ENCODE measurements at places on chromosomes 5 and 9.

DNA sequence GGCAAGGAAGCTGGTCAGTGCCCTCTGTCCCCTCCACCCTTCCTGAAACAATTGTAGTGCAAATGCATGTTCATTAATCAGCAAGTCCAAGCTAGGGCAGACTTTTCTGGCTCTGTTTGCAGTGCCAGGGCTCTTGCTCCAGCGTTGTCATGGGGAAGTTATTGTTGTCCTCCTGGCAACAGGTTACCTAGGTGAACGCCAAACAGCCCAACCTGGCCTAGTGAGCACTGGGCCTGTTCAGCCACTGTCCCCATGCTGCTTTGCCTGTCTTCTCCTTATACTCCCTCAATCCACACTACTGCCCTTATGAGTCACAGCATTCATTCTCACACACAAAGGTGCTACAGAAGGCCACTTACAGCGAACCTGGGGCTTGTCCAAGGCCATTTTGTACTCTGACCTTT lies 34.5 kb upstream of the GLIS3 start:
- DNase-seq: no peak

DNA sequence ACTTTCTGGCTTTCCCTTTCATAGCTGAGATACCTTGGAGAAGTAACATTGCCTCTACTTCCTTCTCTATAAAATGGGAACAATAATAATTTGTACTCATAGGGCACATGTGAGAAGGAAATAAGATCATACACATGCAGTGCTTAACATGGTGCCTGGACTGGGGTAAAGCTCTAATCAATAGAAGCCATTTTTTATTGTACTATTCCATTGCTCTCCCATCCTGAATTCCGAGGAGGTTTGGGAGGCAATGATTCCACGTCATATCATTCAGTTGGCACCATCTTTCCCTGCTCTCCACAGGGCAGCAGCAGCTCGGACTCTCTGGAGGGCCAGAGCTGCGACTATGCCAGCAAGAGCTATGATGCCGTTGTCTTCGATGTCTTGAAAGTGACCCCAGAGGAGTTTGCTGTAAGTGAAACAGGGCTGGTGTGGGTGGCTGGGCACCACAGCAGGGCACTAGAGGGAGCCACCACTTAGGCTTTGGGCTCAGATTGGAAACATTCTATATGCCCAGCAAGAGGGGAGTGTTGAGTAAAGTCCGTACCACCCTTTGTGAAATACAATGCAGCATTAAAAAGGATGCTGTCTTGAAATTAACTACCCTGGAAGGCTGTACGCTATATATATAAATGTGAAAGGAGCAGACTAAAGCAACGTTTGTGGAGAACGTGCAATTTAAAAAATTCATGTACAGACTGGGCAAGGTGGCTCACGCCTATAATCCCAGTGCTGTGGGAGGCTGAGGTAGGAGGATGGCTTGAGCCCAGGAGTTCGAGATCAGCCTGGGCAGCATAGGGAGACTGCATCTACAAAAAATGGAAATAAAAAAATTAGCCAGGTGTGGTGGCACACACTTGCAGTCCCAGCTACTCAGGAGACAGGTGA lies 51.2 kb downstream of the RALGPS1 start:
- DNase-seq: peak; percentile 47

DNA sequence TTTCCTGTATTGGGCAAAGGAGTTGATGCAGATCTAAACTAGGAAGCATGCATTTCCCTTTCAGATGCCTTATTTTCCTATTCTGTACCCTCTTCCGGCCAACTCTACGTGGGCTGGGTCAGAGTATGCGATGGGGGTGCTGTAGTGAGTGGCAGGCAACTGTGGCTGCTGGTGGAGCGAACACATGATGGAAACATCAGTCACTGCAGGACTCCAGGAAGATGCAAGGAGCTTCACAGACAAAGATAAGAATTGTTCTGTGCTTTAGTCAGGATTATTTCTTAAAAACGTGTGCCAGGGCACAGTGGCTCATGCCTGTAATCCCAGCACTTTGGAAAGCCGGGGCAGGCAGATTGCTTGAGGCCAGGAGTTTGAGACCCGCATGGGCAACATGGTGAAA lies 75.1 kb downstream of the PSAT1 start:
- no peak for DNase-seq

GRCh38 chr9:3980771-3981170 lies 319.1 kb downstream of the GLIS3 start:
- no peak for DNase-seq

GRCh38 chr5:7395432-7395946 lies 449 bp upstream of the ADCY2 start:
- DNase-seq: no peak

- no peak for DNase-seq
These were observed 1.8 kb downstream of the GZMA start for GRCh38 chr5:55104036-55104772.

DNA sequence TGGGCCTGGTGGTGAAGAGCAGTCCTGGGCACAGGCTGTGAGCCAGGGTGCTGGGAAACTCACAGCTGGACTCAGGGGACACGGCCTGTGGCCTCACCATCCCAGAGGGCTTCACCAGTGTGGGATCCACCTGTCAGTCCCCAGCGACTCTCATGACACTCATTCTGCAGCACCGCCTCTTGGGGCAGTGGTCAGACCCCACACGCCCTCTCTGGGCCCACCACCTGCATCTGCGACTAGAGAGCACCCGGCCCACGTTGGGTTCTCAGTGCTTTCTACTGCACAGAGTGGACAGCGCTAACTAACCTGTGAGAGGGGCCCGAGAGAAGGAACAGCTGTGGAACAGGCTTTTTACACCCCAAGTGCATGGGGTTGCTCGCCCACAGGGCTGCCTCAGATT lies 45.8 kb upstream of the GARNL3 start:
- DNase-seq: no peak

GRCh38 chr9:16236311-16236710 lies 634.2 kb downstream of the BNC2 start:
- DNase-seq: no peak

DNA sequence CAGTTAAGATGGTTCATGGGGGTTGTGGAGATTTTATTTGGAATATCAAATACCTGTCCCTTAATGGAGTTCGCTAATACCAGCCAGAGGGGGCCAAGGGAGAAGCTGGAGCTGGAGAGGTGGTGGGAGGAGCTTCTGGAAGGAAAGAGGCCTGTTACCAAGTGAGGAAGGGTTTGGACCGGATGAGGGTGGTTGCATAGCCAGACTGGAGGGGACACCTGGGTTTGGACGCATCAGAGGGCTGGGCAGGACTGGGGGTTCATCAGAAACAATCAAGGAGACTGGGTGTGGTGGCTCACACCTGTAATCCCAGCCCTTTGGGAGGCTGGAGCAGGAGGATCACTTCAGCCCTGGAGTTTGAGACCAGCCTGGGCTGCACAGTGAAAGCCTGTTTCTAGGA lies 111.8 kb upstream of the IER5L start:
- DNase-seq: no peak

DNA sequence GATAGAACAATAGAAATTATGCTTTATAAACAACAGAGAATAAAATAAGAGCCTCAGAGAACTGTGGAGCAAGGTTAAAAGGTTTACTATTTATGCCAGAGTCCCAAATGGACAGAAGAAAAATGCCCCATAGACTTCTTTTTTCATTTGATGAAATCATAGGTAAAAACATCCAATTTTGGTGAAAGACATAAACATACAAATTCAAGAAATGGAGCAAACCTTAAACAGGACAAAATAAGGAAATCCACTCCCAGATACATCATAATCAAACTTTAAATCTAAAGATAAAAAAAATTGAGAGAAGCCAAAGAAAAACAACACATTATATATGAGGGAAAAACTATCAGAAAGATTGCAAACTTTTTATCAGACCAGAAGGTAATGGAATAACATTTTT lies 182.8 kb downstream of the GADD45G start:
- DNase-seq: no peak

GRCh38 chr5:126525630-126526245 lies 69.3 kb downstream of the ALDH7A1 start:
- no peak for DNase-seq

- DNase-seq: no peak
These were observed 36.2 kb downstream of the NEK6 start for GRCh38 chr9:124293718-124294506.

DNA sequence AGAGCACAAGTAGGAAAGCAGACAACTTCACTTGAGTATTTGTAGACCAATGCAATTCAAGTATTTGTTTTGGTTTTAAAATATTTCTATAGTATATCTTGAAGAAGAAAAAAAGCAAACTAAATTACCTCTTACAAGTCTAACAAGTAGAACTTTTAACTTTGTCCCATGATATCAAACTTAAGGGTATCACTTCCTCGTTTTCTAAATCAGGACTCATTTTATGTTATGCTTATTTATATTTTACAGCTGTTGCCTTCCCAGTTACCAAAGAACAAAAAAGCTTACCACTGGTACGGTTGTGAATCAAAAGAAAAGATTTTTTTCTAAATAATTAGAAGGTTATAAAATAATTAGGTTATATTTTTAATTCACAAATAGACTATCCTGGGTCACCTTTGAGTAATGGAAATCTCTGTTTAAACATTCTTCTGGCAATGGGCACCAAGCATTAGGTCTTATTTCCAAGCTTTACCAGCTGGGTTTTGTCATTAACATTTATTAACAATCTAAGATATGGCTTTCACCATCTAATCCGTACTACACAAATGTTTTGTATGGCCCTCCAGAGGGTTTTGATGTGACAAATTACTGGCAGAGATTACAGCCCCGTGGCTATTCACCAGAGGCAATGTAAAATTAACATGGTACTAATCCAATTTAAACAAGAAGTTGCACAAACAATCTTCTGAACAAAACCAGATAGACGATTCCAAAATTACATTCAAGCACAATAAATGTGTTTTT lies 63.6 kb downstream of the CEP120 start:
- no peak for DNase-seq

DNA sequence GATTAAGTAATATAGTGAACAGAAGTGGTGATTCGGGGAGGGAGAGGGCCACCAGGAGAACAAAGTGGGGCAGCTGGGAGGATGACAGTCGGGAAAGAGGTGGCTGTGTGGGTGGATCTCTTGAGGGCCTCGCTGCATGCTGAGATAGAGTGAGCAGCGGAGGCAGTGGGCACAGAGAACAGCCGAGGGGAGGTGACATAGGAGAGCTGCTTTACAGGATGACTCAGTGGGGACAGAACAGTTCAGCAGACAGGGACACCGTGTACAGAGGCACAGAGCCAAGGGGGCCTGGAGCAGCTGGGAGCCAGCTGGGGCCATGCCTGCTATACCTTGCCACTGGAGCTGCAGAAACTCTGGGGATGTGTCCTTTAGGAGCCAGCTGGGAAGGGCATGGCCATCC lies 273.9 kb downstream of the GADD45G start:
- no peak for DNase-seq

DNA sequence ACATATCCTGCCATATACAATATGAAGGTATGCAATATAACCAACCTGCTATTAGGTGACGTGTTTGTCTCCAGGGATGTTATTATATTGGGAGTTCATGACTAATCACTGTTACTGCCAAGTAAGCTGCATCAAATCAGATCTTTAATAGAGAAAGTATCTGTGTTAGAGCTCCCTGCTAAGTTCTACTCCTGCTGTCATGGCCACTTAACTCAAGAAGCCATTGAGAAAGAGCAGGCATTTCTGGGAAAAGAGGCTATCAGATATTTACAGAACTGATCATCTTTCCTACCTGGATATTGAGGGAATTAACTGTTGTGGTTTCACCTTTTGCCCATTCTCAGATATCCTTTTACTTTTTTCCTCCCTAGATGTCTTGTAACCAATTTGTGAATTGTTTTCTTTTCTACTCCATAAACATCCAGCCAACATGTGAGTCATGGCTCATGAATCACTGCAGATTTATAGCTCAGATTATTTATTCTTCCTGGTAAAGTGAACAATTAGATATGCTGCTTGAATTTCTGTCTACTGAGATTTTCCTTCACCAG lies 634.8 kb upstream of the FAM174A start:
- no peak for DNase-seq

GRCh38 chr9:107685901-107686300 lies 196.3 kb upstream of the KLF4 start:
- DNase-seq: no peak

GRCh38 chr9:134670042-134670525 lies 28.5 kb downstream of the COL5A1 start:
- no peak for DNase-seq

DNA sequence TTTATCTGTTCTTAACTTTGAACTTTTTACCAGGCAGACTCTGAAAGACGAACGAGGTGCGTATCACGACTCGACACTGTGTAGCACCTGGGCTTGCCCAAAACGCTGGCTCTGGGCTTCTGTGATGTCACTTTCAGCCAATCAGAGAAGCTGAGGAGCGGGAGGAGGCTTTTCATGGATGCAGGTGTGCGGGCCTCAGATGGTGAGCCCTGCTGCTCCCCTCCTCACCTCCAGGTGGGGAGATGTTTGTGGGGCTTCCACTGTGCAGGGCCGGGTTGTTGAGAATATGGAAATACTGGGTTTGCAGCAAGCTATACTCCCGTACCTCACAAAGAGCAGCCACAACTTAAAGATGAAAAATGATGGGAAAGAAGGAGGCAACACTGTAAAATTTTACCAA lies 246.3 kb downstream of the IRX2 start:
- DNase-seq: no peak

DNA sequence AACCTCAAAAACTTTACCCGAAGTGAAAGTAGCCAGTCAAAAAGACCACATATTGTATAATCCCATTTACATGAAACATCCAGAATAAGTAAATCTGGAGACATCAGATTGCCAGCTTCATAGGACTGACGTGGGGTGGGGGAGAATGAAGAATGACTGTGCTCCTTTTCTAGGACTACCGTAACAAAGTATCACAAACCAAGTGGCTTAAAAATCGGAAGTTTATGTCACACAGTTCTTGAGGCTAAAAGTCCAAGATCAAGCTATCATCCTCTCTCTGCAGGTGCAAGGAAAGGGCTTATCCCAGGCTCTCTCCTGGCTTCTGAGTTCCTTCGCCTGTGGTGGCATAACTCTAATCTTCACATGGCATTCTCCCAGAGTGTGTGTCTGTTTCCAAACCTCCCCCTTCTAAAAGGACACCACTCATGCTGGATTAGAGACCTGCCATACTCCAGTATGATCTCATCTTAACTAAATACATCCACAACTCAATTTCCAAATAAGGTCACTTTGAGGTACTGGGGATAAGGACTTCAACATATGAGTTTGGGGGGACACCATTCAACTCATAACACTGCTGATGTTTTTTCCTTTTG lies 25.5 kb downstream of the ADAM19 start:
- no peak for DNase-seq

GRCh38 chr9:84940294-84940693 lies 270.8 kb downstream of the NTRK2 start:
- DNase-seq: no peak

DNA sequence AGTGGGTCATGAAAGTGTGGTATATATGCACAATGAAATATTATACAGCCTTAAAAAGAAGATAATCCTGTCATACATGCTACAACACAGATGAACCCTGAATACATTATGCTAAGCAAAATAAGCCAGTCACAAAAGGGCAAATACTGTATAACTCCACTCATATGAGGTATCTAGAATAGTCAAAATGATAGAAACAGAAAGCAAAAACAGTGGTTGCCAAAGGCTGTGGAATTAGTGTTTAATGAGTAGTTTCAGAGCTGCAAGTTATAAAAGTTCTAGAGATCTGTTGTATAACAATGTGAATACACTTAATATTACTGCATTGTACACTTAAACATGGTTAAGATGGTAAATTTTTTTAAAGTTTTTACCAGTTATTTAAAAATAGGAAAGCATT lies 135.0 kb downstream of the OXCT1 start:
- DNase-seq: no peak

- no peak for DNase-seq
These were observed 518 bp downstream of the LOX start for GRCh38 chr5:122077366-122078115.

All from activated naive CD4-positive, alpha-beta T cell treated with anti-CD3 and anti-CD28 coated beads, Interleukin-2, amount 50 U/mL, for 16 hours (primary cell).